ENCODE measurements at places on chromosomes 3 and 15.

DNA sequence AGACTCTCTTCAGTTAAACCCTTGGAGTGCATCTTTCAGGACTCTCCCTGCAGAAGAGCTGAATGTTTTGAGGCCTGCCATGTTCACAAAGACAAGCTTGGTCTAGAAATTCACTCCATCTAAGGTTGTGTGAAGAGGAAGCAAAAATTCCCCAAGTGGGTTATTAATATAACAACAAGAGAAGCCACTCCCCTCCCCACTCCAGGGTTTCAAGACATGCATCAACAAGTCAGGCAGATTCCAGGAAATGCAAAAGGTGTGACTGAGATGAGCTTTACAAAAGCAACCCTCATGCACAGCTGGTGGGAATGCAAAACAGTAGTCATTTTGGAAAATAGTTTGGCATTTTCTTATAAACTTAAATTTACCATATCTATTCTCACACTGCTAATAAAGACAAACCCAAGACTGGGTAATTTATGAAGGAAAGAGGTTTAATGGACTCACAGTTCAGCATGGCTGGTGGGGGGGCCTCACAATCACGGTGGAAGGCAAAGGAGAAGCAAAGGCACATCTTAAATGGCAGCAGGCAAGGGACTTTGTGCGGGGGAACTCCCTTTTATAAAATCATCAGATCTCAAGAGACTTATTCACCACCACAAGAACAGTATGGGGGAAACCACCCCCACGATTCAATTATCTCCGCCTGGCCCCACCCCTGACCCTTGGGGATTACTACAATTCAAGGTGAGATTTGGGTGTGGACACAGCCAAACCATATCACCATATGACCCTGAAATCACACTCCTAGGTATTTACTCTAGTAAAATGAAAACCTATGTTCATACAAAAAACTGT is 31.3 kb downstream of the TARS3 start:
- DNase-seq: no peak

- no peak for DNase-seq
These were observed 7.7 kb upstream of the ACTC1 start for GRCh38 chr15:34802803-34803750.

DNA sequence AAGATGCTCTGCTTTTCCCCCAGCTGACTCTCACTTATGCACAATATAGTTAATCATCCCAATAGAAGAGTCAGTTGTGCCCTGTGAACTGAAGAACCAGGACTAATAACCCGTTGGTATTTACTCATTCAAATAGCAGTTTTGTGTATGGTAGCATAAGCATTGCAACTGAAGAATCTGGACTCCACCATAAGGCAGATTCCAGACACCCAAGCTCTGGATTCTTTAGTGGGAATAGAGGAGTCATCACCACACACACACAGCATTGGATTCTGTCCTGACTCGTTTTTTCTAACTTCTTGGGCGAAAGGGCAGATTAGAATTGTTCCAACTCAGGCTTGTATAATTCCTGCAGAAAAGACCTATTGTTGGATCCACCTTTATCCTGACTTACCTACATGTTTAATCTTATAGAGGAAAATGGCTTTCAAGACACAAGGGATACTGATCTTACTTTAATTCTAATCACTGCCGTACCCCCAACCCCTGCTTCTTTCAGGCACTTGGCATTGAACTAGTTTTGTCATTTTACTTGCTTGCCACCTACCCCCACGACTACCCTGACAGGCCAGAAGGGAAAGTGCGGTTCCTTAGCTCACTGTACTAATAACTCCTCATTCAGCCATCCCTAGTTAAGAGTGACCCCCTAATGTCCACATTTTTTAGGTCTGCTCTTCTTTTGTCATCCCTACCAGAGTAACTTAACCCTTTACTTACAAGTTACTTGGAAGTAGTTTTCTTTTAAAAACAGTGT is 42.3 kb downstream of the NKIRAS1 start:
- DNase-seq: no peak

GRCh38 chr3:187291001-187291511 is 481 bp downstream of the MASP1 start:
- DNase-seq: no peak

Data from stimulated activated CD4-positive, alpha-beta T cell treated with anti-CD3 and anti-CD28 coated beads, Interleukin-2, amount 100 ng/mL, for 48 hours (primary cell).